Kasumi-1 (cell line): ENCODE measurements at places on chromosomes 11 and 22.

GRCh38 chr11:118899706-118900360 lies 16.1 kb downstream of the CXCR5 start:
- no peak for DNase-seq

DNA sequence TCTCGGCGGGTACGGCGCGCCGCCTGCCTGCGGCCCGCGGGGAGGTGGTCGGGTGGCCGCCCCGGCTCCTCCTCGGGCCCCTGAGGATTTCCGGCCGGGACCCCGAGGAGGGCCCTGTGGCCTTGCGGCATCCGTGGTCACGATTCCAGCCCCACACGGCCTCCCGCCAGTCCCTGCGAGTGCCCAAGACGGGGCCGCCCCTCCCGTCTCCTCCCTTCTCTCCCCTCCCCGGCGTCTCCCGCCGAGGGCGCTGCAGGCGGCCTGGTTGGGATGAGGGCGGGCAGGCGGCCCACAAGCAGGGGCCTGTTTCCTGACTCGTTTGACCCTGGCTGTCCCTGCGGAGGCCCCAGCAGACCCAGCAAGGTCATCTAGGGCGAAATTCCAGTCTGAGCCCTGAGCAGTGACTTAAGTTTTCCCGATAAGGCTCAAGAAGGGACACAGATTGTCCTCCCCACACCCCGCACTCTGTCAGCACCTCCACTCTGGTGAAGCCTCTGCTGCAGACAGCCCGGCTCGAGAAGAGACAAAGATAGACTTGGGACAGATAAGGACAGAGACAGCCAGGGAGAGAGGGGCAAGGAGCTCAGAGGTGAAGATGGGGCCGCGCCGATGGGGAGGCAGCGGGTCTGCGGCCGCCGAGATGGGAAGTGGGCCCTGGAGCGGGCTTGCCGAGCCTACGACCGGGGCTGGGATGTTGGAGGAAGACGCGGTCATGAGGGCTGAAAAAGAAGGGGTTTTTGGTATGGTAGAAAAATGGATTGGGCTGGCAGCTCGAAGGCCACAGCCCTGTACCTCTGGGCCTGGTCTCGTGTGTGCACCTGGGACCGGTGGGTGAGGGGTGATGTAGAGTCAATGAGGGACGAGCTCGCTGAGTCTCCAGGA lies 95.0 kb downstream of the SWAP70 start:
- peak; percentile 70 for DNase-seq

GRCh38 chr11:35943713-35944502 lies at the start of gene LDLRAD3:
TSS of gene LDLRAD3 (plus strand) at chr11:35944062. CDS start at chr11:35944099, 37 bp downstream.
- DNase-seq = peak; percentile 80

DNA sequence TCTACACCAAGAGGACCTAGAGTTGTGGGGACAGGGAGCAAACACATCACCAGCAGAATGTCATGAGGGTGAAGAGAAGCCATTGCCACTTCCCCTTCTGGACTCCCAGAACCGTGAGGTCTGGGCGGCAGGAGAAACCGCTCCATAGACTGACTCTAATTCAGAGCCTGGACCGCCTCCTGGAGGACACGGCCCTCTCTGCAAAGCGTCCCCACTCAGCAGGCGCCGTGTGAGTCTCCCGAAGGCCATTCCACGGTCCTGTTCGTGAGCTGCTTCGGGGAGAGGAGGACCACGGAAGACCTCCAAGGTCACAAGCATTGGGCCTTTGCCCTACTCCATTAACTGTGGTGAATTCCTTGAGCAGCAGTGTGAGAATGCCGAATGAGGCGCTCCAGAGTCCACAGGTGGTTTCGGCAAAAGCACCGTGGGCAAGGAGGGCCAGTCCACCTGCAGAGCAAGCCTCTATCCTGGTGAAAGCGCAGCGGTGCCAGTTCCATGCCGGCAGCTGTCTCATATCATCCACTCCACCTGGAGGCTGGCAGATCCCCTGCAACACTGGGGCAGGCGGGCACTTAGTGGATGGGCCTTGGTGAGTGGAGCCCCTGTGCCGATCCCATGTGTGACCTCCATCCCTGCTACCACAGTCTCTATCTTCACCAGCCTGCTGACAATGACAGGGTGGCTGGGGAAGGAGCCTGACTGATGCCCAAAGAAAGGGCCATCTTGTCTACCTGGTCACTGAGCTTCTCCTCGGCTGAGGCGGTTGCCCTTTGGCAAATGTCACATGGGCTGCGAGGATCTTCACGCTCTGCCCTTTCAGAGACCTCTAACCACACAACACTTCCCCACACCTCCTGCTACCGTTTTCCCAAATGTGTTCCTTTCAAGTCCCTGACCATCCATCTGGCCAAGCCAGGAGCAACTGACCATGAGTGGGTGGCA lies 7.5 kb downstream of the C11orf21 start:
- DNase-seq = no peak

GRCh38 chr11:46541593-46542371 lies 52.0 kb downstream of the AMBRA1 start:
- DNase-seq = peak; percentile 26

- no peak for DNase-seq
These were observed 392.9 kb downstream of the NTM start for GRCh38 chr11:131763193-131763890.

GRCh38 chr11:72348250-72348649 lies 86.1 kb downstream of the CLPB start:
- DNase-seq = no peak
